T1000 (cell line): ENCODE measurements at places on chromosomes 5 and 9.
A peak's percentile ranks its signal among the peaks of the same experiment; 100 is the strongest.

GRCh38 chr9:119736491-119737454, 367.5 kb upstream of the BRINP1 start:
- DNase-seq, result no peak

- no peak for DNase-seq
Observed at GRCh38 chr9:78613006-78613405, 316.1 kb downstream of the PSAT1 start.

DNA sequence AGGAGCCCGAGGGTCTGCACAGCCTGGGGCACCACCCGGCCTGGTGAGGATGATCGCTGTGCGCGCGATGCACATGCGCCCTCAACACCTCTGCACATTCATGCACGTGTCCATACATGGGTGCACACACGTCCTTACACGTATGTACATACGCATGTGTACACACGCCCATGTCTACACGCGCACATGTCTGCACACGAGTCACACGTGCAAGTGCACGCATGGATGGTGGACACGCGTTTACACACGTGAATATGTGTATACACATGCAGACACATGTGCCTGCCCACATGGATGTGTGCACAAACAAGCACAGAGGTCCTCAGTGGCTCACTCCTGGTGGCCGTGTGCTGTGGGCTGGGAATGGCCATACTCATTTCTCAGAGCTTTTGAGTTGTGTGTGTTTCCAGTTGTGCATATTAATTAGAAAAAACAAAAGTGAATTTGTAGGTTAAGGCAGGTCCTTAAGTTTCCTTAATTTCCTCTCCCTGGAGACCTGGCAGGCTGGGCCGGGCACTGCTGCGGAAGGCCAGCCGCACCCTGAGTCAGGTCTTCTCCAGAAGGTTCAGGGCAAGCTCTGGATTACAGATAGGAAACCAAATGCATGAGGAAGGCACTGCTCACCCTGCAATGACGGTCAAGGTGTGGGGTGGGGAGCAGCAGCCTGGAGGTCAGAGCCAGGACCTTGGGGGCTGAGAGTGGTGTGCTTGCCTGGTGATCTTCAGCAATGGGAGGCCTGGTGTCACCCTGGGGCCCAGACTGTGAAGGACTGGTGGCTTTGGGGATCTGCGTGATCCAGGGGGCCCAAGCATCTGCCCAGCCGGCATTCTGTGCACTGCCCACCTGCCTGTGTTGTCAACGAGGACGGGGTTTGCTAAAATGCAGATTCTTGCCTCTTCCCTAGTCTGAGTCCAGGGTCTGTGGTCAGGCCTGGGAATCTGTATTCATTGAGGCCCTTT, 1.3 kb upstream of the RNU6ATAC start:
- no peak for DNase-seq

DNA sequence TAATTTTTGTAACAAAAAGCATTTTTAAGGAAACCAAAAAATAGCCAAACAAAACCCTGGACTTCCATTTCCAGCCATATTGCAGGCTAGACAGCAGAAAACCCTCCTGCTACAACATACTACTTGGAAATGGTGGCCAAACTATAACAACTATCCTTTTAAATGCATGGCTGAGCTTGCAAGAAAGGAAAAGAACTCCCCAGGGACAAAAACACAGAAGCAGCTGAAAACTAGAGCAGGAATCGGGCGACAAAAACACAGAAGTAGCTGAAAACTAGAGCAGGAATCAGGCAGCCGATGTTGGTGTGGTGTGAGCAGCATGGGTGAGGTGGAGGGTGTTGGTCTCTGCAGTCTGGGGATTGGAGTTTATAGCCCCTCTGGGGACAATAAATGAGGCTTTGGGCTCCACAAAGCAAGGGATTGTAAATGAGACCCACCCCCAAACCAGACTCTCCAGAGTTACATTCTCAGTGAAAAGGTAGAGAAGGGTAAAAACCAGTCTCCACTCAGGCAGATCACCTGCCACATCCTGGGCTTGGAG, 95.2 kb downstream of the C9orf50 start:
- no peak for DNase-seq

DNA sequence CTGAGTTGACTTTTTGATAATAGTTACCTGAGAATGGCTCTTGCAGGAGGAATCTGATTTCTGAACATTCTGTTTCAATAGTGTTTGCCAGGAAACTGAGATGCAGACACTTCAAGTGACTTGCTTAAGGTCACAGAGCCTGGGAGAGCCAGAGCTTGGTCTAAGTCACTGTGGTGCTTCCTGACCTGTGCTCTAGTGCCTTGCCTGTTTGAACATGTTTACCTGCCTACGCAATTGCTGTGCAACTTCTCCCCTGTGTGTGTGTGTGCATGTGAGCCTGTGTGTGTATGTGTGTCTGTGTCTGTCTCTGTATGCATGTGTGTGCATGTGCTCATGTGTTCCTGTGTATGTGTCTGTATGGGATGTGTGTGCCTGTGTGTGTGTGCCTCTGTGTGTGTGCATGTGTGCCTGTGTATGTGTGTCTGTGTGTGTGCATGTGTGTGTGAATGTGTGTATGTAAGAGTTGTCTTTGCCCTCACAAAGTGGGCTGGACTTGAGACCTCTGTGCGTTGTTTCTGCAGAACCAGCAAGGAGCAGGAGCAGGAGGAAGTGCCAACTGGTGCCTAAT, 185.8 kb downstream of the GADD45G start:
- DNase-seq, result no peak

DNA sequence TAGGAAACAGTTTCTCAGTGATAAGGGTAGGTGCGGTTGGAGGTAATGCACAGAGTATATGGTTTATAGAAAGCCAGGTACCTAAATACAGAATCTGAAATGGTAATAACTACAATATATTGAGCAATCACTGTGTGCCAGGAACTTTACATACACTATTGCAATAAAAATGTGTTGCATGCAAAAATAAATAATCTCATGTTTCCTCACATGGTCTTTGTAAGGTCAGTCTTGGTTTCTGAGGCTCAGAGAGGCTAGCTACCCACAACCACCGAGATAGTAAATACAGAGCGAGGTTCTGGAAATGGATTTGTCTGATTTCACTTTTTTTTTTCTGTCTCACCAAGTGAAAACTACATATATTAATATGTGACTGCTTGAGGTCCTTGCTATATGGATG, 128.9 kb downstream of the CAMK4 start:
- no peak for DNase-seq

DNA sequence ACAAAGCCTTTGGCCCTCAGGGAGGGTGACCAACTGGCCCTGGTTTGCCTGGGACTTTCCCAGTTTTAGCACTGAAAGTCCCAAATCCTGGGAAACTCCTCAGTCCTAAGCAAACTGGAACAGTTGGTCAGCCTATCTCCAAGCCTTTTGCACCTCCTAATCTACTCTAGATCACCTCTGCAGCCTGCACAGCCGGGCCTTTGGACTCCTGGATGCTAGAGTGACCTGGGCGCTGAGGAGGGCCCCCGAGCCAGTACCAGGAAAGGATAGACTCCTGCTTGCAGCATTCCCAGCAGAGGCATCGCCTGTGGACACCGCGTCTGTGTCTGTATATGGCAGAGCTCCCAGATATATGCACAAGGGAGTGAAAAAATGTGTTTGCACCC, 15.1 kb downstream of the IRF1 start:
- DNase-seq, result no peak

DNA sequence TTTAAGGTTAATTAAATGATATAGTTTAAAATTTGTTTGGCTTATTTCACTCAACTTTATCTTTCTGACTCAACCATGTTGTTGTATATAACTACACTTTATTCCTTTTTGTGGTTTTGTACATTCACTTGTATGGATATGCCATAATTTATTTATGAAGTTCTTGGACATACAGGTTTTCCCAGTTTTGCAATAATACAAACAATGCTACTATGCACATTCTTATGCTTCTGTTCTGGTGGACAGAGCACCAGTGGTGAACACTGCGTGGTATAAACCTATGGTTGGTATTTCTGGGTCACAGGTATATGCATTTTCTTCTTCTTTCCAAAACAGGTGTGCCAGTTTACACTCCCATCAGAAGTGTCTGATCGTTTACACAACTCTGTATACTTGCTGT, 35.7 kb upstream of the TRIM14 start:
- DNase-seq, result no peak

DNA sequence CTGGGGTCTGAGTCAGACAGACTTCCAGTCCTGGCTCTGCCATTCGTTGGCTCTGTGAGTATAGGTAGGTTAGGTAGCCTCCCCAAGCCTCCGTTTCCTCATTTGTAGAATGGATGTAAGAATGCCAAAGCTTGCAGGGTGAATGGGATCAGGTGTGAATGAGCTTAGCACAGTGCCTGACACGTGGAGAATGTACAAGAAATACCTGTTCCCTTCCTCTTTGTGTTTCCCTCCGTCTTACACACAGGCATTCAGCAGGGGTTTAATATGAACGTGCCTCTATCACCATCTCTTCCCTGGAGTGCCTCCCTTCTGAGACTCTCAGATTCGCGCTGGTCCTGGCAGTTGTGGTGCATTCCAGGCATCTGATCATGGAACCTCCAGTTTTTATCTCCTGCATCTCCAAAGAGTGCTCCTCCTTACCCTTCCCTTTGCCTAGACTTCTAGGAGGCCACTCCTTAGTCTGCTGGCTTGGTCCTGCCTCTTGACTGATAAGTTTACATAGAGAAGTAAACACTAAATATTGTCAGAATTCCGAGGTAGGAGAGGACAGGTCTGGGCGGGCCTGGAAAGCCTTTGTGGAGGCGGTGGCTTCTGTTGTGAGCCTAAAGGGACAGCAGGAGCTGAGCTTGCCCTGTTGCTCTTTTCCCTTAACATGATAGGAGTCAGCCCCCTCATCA, 199.4 kb downstream of the AOPEP start:
- no peak for DNase-seq

- no peak for DNase-seq
Observed at GRCh38 chr5:123527190-123527589, 15.2 kb downstream of the CSNK1G3 start.

- no peak for DNase-seq
Observed at GRCh38 chr5:143561219-143561618, 157.7 kb upstream of the NR3C1 start.

- DNase-seq, result no peak
Observed at GRCh38 chr5:76393035-76393680, 9.9 kb upstream of the IQGAP2 start.

DNA sequence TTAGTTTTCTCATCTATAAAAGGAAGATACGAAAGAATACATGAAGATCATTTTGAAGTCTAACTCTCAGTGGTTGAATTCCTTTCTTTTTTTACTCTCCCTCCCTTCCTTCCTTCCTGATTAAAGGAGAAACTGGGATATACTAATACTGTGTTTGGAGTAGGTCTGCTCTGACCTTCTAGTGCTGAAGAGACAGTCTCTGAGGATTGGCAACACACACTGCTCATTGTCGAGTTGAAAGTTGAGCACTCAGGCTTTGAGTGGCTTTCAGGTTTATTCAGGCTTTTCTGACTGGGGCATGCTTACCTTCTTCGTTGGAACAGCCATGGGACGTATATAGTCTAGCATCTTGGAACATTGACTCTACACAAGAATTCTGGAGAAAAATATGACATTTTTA, 86.9 kb upstream of the RPS23 start:
- no peak for DNase-seq

DNA sequence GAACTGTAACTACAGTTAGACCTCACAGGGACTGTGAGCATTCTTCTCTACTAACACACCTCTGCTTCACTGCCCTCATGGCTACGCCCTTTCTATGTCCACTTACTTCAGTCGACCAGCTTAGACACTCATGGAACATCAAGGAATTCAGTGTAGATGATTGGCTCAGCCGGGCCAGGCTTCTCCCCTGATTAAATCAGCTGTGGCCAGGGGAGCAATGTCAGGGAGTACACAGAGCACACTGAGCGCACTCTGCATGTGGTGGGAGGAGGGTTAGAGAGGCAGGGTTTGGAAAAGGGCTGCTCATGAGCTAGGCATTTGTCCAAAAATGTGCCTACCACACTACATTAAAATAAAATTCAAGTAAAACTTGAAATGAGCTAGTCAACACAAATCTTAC, 400.5 kb downstream of the ARRDC3 start:
- DNase-seq, result no peak

- no peak for DNase-seq
Observed at GRCh38 chr9:20610591-20610990, 11.7 kb downstream of the MLLT3 start.

- DNase-seq, result peak; percentile 29
Observed at GRCh38 chr9:83061990-83062650, 822 bp downstream of the RASEF start.

- no peak for DNase-seq
Observed at GRCh38 chr5:158320178-158320674, 461.3 kb upstream of the CLINT1 start.

GRCh38 chr9:83270116-83270515, 207.2 kb upstream of the RASEF start:
- DNase-seq, result no peak

DNA sequence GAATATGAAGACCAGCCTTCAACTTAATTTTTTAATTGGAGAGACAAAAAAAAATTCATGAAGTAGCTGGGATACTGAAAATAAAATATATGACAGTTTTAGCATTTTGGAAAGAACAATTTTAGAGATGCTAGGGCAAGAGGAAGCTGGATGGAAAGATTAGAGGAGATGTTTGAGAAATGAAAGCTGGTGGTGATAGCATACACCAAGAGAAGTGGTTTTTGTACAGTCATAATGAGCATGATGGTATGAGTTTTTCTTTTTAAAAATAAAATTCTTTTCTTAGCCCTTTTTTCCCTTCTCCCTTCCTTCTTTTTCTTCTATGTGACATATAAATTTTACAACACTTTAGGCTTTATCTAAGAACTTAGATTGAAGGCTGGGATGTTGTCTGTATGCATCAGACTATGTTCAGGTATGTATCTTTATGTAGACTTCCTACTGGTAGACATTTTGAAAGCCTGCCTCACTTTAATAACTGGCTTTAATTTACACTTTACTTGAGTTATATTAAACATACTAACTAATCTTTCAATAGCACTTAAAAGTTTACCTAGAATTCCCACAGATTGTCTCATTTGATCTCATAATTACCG, 522.5 kb downstream of the TLE4 start:
- no peak for DNase-seq

GRCh38 chr9:132590037-132590317, 7.6 kb downstream of the BARHL1 start:
- DNase-seq, result no peak

DNA sequence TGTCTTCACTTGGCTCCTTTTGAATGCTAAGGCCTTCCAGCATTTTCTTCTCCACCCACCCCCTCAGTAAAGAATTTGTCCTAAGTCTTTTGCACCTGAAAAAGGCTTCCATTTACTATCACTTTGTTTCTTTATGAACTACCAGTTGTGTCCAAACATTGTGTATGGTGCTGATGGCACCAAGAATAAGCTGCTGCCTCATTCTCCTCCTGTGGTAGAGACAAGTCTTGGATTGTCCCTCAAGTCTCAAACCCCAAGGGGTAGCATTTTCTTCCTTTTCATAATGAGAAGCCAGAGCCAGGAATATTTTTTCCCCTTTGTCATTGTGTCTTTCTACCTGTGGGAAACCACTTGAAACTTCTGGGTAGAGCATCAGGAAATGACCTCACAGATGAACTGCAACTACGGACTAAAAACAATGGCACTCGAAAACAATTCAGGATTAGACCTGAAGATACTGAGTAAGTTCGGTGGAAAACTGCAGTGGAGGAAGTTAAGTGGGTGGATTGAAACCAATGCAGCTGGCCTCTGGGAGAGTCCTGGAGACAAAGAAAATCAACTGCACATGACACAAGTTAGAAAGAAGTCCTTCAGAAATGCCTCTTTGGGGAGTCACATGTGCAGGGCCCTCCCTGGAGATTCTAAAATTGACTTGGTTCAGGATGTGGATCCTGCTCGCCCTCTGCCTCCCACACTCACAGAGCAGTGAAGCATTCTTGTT, 80.5 kb downstream of the SH3RF2 start:
- DNase-seq, result no peak
